GM12892 (cell line): ENCODE measurements at places on chromosomes 7 and 10.

- no peak for DNase-seq
Measured at GRCh38 chr7:123054357-123055133, 59.0 kb upstream of the TAS2R16 start.

DNA sequence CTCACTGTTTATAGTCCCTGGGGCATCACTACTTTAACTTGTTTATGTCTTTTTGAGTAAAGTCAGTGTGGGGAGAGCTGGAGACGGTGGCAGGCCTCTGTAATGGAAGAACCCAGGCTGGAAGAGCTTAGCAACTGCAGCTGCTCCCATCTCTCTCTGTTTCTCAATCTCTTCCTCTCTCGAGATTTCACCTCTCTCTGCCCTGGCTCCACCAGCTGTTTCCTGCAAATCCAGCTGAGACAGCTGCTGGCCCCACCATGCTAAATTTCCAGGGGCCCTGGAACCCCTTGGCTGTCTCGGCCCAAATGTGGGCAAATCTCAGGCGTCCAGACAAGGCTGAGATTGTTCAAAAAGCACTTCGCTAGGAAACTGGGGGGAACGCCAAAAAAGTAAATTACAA is 25.8 kb upstream of the SLF2 start:
- DNase-seq = no peak

DNA sequence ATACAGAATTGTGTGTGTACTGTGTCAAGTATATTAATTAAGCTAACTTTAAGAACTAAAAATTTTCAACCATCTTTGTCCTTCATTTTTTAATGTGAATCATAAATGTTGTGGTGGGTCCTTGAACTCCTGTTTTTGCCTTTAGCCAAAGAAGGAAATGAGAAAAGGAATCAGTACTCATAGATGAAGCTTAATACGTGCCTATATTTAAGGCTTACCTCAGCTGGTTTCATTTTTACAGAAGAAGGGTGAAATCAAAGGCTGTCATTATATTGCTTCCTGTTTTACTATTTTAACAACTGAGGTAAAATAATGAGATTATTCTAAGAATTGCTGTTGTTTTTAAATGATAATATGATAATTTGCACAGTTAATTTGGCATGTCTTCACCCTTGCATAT is 6.3 kb upstream of the SNX13 start:
- DNase-seq = no peak

DNA sequence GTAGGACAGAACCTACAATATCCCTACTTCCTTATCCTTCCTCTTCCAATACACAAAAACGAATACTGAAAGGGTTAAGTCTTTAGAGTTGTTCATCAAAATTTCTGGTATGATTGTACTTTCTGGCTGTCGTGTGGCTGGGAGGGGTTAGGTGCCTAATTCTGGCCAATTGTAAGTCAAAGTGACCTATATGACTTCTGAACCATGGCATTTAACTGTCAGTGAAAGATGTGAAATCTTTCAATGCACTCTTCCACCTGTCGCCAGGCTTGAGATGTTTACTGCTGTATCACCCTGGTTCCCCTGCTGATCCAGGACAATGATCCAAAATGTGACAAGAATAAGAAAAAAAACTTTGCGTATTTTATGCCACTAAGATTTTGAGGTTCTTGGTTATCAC is 20.8 kb downstream of the EPC1 start:
- no peak for DNase-seq
